ENCODE measurements at places on chromosomes 2 and 18. TPM values are rescaled to one million over a fixed set of nuclear protein-coding genes. Genes with fewer than 3 reads are reported as not detected.
A peak's percentile ranks its signal among the peaks of the same experiment; 100 is the strongest.

DNA sequence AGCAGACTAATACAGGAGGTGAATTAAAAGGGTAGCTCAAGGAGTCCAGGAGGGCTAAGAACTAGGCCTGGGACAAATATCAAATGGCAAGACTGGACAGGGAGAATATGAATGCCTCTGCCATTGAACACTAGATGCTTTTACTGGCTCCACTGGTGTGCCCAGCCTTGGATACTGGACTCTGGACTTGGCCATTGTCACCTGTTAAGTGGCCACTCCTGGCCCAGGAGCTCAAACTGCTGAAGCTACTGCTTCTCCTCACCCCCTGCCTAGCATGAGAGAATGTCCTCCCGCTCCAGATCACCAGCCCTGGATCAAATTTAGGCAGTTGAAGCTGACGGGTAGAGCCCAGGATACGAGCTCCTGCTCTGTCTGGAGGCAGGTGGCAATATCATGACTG is 170.8 kb downstream of the DDX1 start:
- no peak overlapping the region for H3K27ac ChIP-seq
- no peaks in the 10 kb centered on the region for H3K4me1 ChIP-seq
- peaks cover 5% of the 10 kb centered on the region for H3K27me3 ChIP-seq
- no peaks in the 10 kb centered on the region for H3K36me3 ChIP-seq
- H3K4me3 ChIP-seq = no peak overlapping the region

The DES gene
- not detected for total RNA-seq

GRCh38 chr2:31193806-31194205 is 23.5 kb downstream of the CAPN14 start:
- H3K27ac ChIP-seq = no peak overlapping the region

The TMEM169 gene
- 1.1 TPM for total RNA-seq

DNA sequence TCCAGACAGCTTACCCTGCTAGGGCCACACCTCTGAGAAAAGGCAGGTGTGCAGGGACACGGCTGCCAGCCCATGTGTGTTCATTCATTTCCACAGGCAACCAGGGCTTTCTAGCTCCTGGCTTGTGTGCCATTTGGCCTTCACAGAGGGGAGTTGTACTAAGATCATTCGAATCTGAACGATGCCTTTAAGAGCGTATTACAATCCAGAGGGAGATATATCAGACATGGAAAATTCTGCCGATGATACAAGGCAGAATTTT is 64.2 kb upstream of the OTOF start:
- H3K4me3 ChIP-seq = no peak overlapping the region
- no peak overlapping the region for H3K27ac ChIP-seq
- peaks cover 38% of the 10 kb centered on the region for H3K27me3 ChIP-seq

The CYS1 gene
- 0.14 TPM for total RNA-seq

The CCDC148 gene
- total RNA-seq = not detected

- no peak for DNase-seq
- H3K4me1 ChIP-seq = peaks cover 13% of the 10 kb centered on the region
- H3K36me3 ChIP-seq = no peaks in the 10 kb centered on the region
- no peak overlapping the region for H3K27ac ChIP-seq
Observed at GRCh38 chr2:231260442-231261208, 62.2 kb downstream of the ARMC9 start.

The PLEKHH2 gene
- total RNA-seq = 1.2 TPM

DNA sequence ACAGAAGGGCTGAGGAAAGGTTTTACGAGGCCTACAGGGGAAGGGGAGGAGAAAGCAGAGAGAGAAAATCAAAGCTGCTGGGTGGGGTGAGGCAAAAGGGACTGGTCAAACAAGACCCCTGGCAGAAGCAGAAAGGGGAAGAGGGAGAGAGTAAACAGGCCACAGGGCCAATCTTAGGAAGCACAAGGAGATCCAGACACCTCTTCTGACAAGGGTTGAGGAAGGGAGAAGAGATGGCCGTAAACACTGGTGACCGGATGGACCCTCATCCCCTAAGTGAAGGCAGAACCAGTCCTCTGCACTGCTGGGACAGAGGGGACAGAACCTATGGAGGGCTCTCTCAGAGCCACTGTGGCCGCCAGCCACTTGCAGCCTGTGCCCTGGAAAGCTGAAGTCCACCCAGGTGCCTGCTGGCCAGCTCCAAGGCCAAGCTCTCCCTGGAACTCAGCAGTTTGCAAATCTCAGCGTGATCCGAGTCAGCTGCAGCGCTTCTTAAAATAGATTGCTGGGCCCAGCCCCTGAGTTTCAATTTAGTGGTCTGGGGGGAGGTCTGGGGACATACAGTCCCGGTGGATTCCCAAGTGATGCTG is 108.8 kb downstream of the TMEM163 start:
- DNase-seq = no peak
- peaks cover 1% of the 10 kb centered on the region for H3K27me3 ChIP-seq
- no peak overlapping the region for H3K4me3 ChIP-seq
- no peak overlapping the region for H3K27ac ChIP-seq

GRCh38 chr2:147549054-147549453 is 295.8 kb upstream of the ACVR2A start:
- peaks cover 3% of the 10 kb centered on the region for H3K36me3 ChIP-seq
- no peak for DNase-seq
- no peak overlapping the region for H3K4me3 ChIP-seq
- H3K4me1 ChIP-seq = peaks cover 18% of the 10 kb centered on the region
- no peak overlapping the region for H3K27ac ChIP-seq

DNA sequence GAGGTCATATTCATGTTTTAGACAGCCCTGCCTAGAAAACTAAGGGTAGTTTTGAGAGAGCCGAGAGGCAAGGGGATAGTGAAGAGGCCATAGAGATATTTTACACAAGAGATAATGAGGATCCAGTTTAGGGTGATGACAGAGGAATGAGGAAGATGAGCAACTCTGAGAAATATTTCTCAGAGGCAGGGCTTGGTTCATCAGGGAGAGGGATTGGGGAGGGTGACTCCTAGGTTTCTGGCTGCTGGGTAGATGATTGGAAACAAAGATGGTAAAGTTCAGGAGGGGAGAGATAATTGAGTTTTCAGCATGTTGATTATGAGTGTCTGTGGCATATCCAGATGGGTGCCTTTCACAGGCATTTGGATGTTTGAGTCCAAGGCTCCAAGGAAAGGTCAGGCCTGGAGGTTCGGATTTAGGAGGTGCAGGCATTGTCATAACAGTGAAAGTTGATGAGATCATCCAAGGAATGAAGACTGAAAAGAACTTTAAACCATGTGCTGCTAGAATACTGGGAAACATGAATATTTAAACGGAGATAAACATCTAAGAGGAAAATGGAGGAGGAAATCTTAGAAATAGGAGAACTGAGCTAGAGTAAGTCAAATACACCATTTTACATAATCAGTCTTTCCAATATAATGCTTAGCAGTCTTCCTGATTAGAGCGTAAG is 7.4 kb downstream of the MYL12B start:
- peaks cover 55% of the 10 kb centered on the region for H3K4me1 ChIP-seq
- H3K27ac ChIP-seq = no peak overlapping the region
- H3K27me3 ChIP-seq = no peaks in the 10 kb centered on the region
- no peak for DNase-seq

- H3K27ac ChIP-seq = no peak overlapping the region
- no peaks in the 10 kb centered on the region for H3K36me3 ChIP-seq
- H3K4me1 ChIP-seq = no peaks in the 10 kb centered on the region
Observed at GRCh38 chr18:31275722-31276463, 42.1 kb upstream of the DSG1 start.

DNA sequence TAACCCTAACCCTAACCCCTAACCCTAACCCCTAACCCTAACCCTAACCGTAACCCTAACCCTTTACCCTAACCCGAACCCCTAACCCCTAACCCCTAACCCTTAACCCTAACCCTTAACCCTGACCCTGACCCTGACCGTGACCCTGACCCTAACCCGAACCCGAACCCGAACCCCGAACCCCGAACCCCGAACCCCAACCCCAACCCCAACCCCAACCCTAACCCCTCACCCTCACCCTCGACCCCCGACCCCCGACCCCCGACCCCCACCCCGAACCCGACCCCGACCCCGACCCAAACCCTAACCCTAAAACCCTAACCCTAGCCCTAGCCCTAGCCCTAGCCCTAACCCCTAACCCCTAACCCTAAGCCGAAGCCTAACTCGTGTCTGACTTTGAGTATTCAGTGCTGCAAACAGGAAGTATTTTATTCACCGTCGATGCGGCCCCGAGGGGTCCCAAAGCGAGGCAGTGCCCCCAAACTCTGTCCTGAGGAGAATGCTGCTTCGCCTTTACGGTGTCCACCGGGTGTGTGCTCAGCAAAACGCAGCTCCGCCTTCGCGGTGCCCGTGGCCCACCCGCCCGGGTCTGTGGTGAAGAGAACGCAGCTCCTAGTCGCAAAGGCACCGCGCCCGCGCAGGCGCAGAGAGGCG is 36.0 kb downstream of the FAM110C start:
- no peak for DNase-seq
- no peaks in the 10 kb centered on the region for H3K4me1 ChIP-seq
- H3K27ac ChIP-seq = no peak overlapping the region
- H3K36me3 ChIP-seq = no peaks in the 10 kb centered on the region
- H3K4me3 ChIP-seq = no peak overlapping the region
- H3K27me3 ChIP-seq = peaks cover 4% of the 10 kb centered on the region

The TUBB8B gene
- total RNA-seq = not detected

DNA sequence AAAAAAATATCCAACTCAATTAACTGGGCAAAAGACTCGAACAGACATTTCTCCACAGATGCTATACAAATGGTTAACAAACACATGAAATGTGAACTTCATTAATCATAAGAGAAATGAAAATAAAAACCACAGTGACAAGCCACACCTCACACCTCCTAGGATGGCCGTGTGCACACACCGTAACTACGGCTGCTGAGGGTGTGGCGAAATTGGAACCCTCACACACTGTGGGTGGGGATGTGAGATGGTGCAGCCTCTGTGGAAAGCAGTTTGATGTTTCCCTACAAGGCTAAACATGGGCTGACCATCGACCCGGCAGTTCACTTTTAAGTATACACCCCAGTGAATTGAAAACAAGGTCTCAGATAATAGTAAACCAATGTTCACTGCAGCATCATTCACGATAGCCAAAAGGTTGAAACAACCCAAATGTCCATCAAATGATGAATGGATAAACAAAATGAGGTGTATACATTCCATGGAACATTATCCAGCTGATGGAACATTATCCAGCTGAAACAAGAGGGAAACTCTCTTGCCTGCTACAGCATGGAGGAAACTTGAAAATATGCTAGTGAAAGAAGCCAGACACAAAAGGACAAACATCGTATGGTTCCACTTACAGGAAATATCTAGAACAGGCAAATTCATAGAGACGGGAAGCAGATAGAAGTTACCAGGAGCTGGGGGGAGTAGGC is 32.2 kb downstream of the ZAP70 start:
- H3K27ac ChIP-seq = peak overlapping the region; percentile 15
- H3K27me3 ChIP-seq = no peaks in the 10 kb centered on the region
- no peak for DNase-seq
- peaks cover 11% of the 10 kb centered on the region for H3K36me3 ChIP-seq

The PKDCC gene
- total RNA-seq = not detected

The ELOA2 gene
- not detected for total RNA-seq
